ENCODE measurements at places on chromosomes 3 and 15.
A peak's percentile ranks its signal among the peaks of the same experiment; 100 is the strongest.

DNA sequence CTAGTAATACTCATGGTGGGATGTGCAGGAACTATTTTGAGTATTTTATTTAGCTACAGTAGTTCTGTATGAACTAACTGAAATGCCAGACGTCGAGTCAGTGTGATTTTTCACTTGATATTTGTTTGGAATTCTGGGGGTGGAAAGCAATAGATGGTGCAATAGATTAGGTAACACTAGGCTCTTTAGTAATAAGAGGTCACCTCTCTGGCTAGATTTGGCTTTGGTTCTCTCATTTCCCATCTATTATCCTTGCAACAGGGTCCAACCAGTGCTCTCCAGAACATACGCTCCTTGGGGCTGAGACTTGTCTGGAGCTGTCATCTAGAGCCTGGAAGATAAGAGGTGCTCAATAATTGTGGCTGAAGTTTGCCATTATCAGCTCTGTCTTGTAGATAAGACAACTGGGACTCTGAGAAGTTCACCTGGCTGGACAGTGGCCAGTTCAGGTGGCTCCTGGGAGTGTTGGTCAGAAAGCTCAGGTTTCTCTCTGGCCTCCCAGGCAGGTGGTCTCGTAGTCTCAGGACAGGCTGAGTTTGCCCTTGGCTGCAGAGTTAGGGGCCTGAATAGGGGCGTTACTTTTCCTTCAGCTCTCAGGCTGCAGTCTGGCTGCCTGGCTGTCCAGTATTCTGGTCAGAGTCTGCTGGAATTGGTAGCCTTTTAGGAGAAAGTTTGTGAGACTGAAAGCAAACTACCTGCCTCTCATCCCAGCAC, 277.5 kb upstream of the RGMA start:
- no peak for DNase-seq

GRCh38 chr3:58214484-58215316, 3.9 kb upstream of the DNASE1L3 start:
- DNase-seq, result no peak

- no peak for DNase-seq
These were observed 552.8 kb downstream of the MAGI1 start for GRCh38 chr3:65485826-65486469.

- no peak for DNase-seq
These were observed 6.1 kb upstream of the MESP2 start for GRCh38 chr15:89770041-89770440.

DNA sequence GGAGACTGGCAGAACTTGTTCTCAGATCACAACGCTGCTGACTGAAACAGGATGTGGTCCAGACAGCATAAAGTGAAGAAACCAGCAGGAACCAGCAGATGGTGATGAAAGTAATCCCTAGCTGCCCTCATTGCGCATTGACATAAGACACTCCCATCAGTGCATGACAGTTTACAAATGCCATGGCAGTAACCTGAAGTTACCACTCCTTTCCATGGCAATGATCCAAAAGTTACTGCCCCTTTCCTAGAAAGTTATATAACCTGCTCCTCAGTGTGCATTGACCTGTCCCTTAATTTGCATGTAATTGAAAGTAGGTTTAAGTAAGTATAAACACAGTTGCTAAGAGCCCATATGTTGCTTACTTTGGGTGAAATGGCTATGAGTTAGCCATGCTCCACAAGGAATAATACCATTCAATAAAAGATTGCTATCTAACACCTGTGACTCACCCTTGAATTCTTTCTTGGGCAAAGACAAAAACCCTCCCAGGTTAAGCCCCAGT, 149.1 kb upstream of the CD96 start:
- peak; percentile 66 for DNase-seq

GRCh38 chr15:42045211-42045615, 24.4 kb upstream of the PLA2G4E start:
- DNase-seq, result no peak

- no peak for DNase-seq
These were observed 26.7 kb downstream of the SLC2A2 start for GRCh38 chr3:170999737-171000242.

- DNase-seq, result no peak
These were observed 4.8 kb downstream of the PAQR9 start for GRCh38 chr3:142958707-142959106.

DNA sequence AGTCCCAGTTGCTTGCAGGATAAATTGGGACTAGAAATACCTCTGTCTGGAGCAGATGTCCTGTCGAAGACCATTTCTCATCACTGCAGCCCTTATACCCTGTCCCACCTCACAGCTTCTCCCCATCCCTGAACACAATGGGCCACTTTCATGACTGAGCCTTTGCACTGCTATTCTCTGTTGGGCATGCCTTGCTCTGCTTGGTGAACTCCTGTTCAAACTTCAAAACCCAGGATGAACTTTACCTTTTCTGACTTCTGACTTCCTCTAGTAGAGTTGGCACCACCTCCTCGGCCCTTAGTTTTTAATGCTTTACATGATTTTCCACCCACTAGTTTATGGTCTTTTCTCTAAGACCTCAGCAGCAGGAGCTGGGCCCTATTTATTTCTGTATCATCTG, 48.4 kb downstream of the ST6GAL1 start:
- DNase-seq, result no peak

GRCh38 chr15:94164202-94164807, 67.1 kb upstream of the MCTP2 start:
- peak; percentile 36 for DNase-seq

DNA sequence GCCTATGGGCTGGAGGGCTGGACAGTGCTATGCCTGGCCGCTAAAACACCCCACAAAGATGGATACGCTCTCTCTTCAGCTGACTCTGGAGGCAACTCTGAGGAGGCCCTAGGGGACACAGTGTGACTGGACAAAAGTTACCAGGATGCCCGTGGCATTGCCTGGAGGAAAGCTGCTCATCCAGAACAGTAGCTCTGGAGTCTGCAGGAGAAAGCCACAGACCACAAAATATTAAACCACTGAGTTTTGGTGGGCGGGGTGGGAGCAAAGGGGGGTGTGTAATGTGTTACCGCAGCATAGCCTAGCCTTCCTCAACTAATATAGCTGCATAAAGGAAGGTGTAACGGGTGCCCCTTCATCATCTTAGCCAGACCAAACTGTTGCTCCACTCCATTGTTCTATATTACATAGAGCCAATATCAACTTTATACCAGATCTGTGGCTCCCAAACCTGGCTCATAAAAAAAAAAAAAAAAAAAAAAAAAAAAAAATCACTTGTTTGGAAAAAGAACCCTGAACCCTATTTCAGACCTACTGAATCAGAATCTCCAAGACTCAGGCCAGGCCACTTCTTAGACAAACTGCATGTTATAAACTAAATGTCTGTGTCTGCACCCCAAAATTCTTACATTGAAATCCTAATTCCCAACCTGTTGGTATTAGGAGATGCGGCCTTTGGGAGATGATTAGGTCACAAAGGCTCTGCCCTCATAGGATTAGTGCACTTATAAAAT, 132.6 kb downstream of the TNIK start:
- no peak for DNase-seq

GRCh38 chr3:136617198-136617597, 135.0 kb downstream of the STAG1 start:
- no peak for DNase-seq

DNA sequence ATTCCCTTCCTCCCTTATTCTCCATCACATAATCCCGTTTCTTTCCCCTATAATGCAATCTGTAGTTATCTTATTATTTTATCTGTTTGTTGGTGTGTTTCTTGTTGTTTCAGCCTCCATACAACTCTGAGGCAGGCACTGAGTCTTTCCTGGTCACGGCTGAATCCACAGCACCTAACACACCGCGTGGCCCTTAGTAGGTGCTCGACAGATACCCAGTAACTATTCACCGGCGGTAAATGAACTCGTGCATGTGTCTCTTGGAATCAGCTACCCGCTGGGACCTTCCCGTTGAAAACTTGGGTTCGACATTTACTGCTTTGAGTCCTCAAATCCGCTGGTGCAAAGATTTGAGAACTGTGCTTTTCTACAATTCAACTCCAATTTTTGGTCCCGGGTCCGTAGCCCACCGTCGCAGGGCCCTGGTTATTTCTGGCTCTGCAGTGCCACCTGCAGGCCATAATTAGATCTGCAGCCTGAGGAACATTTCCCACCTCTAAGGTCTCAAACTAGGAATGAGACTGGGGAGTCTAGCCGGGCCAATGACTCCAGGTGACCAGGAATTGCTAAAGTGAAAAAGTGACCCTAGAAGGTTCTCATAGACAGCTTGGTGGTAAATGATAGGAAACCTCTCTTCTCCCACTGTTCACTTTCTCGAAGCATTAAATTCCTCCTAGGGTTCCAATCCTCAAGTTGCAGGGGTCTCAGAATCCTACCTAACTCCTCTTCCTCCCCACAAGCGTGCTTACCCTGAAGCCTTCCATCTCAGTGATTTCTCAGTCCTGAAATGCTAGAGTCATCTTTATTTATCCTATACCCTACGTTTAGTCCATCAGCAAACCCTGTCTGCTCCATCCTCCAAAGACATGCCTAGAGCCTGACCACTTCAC, 40.0 kb upstream of the TRH start:
- peak; percentile 22 for DNase-seq

DNA sequence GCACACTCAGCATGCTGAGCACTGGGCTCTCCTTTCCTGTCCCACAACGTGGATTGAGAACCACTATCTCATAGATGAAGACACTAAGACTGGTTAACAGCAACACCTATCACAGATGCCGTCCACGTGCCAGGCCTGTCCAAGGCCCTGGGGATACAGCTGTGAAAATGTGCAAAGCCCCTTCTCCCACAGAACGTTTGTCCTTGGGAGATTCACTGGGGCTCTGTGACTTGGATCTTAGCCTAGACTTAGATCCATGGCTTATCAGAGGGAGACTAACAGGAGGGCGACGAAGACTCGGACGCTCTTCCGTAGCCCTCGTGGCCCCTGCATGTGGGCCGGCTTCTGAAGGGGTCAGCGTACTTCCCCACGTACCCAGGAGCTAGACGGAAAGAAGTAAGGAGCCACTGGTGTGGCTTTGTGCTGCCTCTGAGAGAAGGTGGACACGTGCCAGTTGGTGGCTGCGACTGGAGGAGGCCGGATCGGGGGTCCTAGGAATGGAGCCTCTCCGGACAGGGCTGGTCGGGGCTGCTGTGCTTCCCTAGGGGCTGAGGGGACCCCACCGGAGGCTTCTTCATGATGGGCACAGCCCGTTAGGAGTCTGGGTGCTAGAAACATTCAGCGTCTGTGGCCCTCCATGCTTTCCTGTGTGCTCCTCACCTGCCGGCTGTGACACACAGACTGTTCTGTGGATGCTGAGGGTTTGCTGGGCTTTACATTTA, 964 bp downstream of the NRROS start:
- peak; percentile 32 for DNase-seq

GRCh38 chr3:175336406-175337133, 477.4 kb downstream of the NAALADL2 start:
- DNase-seq, result no peak

- DNase-seq, result no peak
These were observed 1.2 kb downstream of the ERC2 start for GRCh38 chr3:56467108-56467507.

DNA sequence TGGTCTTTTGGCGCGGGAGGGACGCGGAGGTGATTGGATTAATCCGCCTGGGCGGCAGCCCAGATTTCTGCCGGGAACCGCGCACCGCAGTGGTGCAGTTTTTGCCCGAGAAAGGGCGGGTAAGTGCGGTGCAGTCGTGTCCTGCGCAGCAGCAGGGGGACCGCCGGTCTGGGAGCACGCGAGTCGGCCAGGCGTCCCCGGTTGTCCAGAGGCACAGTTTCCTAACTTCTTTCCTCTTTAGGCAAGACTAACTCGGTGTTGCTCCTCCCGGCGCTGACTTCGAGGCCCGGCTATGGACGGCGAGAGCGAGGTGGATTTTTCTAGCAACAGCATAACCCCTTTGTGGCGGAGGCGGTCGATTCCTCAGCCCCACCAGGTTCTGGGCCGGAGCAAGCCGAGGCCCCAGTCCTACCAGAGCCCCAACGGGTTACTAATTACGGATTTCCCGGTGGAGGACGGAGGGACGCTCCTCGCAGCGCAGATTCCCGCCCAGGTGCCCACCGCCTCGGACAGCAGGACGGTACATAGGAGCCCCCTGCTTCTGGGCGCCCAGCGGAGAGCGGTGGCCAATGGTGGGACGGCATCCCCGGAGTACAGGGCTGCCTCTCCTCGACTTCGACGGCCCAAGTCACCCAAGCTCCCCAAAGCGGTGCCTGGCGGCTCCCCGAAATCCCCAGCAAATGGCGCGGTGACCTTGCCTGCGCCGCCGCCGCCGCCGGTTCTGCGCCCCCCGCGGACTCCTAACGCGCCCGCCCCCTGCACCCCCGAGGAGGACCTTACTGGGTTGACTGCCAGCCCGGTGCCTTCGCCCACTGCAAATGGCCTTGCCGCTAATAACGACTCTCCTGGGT, 736 bp downstream of the ARHGEF26 start:
- DNase-seq, result no peak

Measured in CD4-positive, alpha-beta T cell treated with Interleukin-6 at 100 ng/mL for 8 hours (primary cell).